ENCODE measurements at places on chromosomes 7 and 10.
A peak's percentile ranks its signal among the peaks of the same experiment; 100 is the strongest.

- DNase-seq, result no peak
These were observed at the start of gene TBXAS1 for GRCh38 chr7:139829025-139829774. TBXAS1 (plus strand) TSS chr7:139829264; CDS start chr7:139829391, 127 bp downstream.

GRCh38 chr7:81769891-81770727 lies at the start of gene HGF:
HGF (minus strand) TSS chr7:81770047; CDS start chr7:81769971, 76 bp downstream.
- no peak for DNase-seq

DNA sequence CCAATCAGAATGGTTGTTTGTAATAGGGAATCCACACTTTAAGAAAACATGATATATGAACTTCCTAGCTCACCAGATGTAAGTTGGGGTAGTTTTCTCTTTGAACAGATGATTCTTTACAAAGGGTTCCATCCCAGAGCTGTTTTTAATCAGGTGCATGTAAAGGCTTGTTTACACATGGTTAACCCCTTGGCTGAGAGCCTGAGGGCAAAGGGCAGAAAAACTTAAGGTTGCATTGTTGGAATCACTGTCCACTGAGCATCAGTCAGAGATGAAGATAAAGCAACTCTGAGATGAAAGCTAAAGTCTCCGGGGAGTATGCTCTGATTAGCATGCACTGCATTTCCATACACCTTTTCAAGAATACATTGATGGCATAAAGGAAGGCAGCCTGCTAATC lies 518.2 kb downstream of the SORCS3 start:
- no peak for DNase-seq

DNA sequence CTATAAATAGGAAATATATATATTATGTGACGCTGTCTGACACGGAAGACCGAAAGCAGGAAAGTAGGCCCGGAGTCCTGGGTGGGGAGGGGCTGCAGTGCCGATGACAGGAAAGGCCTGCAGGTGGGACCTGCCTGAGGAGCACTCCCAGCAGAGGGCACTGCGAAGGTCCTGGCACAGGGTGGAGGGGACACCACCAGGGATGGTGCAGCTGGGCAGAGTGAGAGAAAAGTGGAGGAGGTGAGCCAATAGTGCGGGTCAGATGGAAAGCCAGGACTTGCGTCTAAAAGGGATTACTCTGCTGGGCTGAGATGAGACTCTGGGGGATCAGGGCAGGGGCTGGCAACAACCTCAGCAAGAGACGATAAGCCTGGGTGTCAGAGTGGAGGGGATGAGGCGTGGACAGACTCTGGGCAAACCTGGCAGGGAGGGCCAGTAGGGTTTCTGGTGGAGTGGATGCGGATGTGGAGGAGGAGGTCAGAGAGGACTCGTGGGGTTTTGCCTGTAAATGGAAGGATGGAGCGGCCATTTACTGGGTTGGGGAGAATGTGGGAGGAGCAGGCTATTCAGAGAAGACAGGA lies 118.2 kb upstream of the ZNF746 start:
- DNase-seq, result no peak

- DNase-seq, result no peak
These were observed 141.7 kb downstream of the NRCAM start for GRCh38 chr7:108314551-108314950.

GRCh38 chr7:26787701-26788100 lies 76.7 kb downstream of the SKAP2 start:
- no peak for DNase-seq

- no peak for DNase-seq
These were observed 39.5 kb upstream of the GJD4 start for GRCh38 chr10:35565602-35566081.

- no peak for DNase-seq
These were observed 159.1 kb upstream of the GDF10 start for GRCh38 chr10:47140761-47141348.

GRCh38 chr10:126910798-126911197 lies 5.6 kb downstream of the DOCK1 start:
- no peak for DNase-seq

GRCh38 chr7:5362466-5362865 lies 61.2 kb downstream of the TNRC18 start:
- DNase-seq, result no peak

DNA sequence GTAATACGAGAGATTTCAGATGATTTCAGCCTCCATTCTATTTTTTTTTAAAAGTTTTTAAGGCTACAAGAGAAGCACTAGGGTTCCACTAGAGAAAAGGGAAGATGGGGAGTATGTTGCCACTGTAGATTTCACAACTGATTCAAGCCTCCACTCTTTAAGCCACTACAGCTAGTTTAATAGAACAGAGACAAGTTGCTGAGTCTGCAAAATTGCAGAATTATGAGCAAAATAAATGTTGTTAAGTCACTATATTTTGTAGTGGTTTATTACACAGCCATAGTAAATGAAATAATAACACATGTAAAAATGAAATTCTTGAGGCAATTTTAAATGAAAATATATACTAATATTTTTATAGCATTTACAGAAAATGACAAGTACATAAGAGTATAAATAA lies 96.0 kb upstream of the POT1 start:
- no peak for DNase-seq

DNA sequence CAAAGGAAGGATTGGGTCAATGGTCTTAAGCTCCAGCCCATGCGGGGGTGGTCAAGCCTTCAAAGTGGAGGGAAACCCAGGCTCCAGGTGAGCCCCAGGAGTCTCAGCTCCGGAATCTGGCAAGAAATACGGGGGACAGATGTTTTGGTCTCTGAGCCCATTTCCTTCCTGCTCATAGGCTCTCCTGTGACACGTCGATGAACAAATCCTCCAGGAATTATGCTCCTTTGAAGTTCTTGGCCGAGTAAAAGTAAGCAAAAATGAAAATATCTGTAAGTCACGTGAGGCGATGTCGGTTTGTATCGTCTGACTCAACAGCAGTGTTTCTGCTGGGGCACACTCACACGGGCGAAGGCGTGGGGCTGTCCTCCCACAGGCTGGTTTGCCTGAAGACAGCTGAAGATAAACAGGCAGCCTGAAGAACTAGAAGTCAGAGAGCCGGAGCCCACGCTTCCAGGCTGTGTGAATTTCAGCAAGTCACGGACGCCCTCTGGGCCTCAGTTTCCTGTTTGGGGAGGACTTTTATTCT lies 52.6 kb upstream of the SMNDC1 start:
- DNase-seq, result peak; percentile 52

GRCh38 chr7:132333301-132333700 lies 243.0 kb downstream of the PLXNA4 start:
- DNase-seq, result no peak

GRCh38 chr10:132110713-132111112 lies 45.0 kb downstream of the JAKMIP3 start:
- DNase-seq, result no peak

DNA sequence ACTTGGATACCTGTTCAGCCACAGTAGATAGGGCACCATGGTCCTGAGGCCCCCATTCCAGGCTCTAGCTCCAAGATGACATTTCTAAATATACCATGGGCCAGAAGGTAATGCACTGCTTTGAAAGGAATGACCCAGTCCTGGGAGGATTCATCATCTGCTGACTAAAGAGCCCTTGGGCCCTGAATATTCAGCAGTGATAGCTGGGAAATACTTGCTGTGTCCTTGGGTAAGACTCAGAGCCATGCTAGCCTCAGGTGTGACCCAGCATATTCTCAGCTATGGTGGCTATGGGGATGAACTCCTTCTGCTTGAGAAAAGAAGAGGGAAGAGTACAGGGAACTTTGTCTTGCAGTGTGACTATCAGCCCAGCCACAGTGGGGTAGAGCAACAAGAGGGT lies 21.3 kb upstream of the AGR2 start:
- DNase-seq, result no peak

DNA sequence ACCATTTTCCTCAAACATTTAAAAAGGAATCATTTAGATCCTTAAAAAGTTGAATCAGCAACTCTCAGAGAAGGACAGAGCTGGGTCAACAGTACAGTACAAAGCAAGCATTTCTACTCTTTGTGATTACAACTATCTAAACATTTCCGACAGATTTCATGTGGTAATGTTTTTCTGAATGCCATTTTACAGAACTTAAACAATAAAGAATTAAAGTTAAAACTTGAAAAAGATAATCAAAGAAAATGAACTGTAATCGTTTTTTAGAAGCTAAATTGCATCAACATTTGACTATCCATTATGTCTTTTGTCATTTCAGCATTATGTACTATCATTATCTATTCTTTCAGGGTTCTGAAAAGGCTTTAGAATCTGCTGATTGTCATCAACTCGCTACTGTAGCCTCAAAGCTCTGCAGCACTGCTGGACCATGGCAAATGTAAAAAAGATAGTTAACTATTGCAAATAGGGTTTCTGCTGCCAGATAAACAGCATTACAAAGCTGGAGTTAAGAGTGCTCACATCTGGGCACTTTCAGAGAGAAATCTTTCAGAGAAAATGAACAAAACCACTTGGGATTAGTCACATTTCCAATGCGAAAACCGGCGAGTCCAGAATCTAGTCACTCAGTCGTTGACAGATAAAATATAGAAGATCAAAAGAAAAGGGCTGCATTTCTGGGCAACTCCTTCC lies 160.4 kb upstream of the LAMB4 start:
- no peak for DNase-seq

DNA sequence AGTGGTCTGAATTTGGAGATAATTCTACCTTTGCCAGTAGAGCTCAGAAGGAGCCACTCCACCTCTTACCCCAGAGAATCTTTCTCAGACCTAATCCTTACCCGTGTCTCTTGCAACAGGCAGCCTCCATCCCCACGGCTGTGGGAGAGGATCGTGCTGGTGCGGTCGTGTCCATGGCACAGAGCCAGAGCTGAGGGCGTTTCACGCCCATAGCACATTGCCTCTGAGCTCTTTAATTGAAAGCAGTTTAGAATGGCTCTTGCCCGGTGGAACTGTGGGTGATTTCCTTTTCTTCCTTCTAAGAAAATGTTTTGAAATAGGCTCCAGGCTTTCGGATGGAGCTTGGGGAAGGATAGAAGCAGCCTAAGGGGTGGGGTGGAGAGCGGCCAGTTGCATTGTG lies 41.5 kb downstream of the PRF1 start:
- DNase-seq, result no peak

DNA sequence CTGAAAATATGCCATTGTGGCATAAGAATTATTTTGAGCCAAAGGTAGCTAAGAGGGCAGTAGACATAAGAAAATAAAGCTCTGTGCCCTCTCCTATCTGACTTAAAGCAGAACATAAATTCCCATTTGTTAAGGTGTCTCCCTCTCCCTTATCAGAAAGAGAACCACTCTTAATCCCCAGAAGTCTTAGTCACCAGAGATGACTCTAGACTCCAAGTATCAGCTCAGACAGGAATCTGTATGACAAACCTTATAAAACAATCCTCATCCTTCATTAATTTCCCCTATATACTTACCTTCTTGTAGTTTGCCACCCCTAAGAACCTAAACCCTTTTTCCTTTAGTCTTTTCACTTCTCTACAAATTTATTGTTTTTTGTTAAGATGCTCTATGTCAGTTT lies 21.8 kb upstream of the PIP4K2A start:
- DNase-seq, result no peak

DNA sequence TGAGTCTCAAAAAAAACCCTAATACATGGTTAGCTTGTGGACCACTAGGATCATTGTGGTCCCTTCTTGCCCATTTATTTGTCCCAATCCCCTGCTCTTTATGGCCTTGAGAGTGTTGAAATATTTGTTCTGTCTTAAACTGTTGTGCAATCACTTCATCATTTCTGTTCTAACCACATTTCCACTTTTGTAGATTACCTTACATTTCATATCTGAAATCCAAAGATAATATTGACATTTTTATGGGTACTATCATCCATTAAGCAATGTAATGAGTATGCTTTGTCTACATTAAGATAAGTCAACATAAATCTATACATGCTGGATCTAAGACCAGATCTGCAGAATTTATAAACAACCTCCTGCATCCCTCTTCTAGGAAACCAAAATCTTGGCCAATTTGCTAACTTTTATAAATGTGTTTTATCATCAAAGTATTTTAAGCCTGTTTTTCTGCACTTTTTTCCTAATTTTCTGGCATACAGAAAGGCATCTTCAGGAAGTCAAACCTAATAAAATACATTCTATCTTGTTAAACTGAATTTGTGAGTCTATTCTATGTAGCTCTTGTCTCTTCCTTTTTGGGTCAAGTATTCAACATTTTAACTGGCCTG lies 359.4 kb upstream of the CELF2 start:
- DNase-seq, result no peak

DNA sequence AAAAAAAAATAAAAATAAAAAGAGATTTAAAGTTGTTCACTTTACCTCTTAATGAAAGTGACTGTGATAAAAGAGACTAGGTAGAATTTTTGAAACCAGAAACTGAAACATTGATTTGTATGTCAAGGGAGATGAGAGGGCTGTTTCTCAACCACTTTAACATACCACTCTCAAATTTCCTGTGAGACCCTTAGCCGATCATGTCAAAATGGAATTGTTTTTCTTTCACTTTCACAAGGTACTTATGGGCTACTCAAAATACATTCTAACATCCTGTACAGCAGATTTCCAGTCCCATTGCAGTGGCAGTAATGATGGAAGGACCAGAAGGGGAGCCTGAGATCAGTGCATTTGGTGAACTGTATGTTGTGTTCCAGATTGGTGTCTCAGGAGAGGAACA lies 261.2 kb downstream of the PPP1R3A start:
- DNase-seq, result no peak

DNA sequence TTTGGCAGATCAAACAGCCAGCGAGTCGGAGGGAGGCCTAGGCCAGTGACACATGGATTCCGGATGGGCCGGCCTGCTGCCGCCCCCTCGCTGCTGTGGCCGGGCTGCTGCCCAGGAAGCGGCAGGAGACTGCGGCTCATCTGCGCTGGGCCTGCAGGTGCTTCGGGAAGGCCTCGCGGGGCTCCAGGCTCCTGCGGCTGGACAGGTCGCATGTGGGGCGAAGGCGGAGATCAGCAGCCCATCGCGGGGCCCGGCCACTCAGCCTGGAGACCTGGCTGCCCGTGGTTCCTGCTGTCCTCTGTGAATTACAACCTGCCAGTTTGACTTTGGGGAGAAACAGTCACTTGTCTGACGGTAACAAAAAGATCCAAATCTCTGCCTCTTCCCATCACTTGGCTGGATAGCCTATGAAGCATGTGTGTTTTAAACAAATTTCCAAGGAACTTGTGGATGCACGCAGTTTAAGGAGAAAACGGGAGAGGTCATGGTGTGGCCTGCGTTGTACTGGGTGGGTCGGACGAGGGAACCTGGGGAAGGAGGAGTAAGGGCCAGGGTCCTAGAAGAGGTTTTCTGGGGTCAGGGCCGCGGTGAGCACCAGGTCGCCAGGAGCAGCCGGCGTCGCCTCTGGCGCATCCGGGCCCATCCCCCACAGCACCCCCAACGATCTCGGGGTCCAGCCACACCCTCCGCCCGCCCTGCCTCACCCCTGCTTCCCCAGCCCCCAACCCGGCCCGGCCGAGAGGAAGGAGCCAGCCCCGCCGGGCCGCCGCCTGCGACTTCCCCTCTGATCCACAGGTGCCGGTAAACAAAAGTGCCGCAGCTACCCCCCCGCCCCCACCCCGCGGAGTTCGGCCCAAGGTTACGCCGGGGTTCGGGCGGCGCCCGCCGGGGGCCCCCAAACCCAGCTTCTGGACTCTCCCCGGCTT lies 1.6 kb downstream of the SPOCK2 start:
- no peak for DNase-seq

DNA sequence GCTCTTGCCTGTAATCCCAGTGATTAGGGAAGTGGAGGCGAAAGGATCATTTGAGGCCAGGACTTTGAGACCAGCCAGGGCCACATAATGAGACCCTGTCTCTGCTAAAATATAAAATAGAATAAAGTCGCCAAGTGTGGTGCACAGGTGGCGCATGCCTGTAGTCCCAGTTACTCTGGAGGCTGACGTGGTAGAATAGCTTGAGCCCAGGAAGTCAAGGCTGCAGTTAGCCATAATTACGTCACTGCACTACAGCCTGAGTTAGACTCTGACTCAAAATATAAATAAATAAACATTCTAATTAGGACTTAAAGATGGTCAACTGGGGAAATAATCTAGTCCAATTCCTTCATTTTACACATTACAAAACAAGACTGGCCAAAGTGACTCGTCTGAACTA lies 768 bp downstream of the CHCHD2 start:
- no peak for DNase-seq
